ENCODE measurements at places on chromosomes 12 and 14.

GRCh38 chr12:111664499-111664898 lies 21.3 kb downstream of the BRAP start:
- no peak for DNase-seq

GRCh38 chr12:65838330-65838976 lies 14.2 kb downstream of the HMGA2 start:
- DNase-seq, result no peak

GRCh38 chr14:97306760-97307246 lies 509.6 kb downstream of the VRK1 start:
- no peak for DNase-seq

DNA sequence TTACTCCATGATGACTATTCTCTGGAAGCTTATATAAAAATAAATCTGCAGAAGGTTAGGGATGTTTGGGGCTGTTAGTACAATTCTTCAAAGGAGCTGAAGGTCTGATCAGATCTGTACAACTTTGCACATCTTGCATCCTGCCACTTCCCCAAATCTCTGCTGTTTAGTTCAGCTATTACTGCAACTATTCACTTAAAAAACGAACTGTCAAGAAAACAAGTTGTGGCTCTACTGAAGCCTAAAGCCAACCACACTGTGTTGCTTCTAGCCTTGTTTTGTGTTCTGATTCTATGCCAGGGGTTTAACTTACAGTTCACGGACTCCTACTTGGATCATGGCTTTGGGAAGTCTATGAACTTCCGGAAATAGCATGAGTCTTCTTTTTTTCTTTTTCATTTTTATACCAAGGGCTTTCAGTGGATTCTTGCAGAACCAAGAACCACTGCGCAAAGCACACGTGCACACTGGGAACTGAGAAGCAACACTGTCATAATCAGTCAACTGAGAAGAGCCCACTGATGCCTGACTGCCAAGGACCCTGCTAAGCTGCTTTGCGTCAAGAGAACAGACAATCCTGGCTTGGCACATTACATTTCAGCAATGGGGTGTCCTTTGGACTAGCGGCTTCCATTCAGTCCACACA lies 66.3 kb upstream of the EEA1 start:
- no peak for DNase-seq

DNA sequence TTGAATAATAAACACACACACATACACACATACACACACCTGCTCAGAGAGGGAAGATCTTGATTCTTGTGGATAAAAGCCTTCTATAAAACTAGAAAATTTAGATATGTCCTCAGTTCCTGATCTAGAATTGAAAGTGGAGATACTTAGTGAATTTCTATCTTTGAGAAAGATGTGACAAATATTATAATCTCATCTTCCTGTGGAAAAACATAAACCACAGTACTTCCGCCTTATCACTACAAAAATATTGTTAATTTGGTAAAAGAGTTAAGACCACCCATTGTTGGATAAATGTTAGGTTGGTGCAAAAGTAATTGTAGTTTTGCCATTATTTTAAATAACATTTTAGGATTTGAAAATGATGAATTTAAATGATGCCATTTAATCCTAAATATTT lies at the start of gene KLRK1:
Gene KLRK1 (minus strand): TSS at position 138 of the 400 bp plus-strand sequence. CDS start 1,231 bp downstream, outside the sequence.
- no peak for DNase-seq

DNA sequence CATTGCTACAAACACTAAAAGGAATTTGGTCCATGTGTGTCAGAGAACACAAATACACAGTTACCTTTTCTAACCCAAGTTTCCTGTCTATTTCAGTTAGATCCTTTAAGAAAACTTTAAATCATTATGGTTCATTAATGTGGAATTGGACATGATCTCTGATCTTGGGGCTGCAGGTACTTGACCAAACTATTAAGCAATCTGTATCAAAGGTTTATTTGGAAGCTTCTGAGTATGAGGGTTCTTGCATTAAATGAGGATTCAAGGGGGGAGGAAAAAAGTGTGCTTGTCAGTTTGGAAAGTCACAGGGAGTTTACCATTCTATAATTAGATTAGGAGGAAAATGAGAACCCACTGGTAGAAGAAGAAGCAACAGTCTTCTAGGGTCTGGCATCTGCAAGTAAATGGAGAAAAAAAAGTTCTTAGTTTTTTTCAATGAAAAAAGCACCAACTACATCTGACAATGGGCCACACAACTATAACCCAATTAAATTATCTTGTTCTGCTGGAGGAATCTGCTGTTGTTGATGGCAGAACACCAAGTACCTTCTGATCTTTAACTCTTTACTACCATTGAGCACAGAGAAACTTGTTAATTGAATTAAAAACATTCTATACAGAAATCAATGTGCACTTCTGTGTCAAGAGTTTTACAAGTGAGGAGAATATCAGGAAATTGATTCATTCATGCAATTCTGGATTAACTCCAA lies 17.5 kb downstream of the GTSF1 start:
- DNase-seq, result no peak

- DNase-seq, result no peak
Observed at GRCh38 chr14:36939265-36939664, 233.1 kb downstream of the SLC25A21 start.

GRCh38 chr14:69539631-69540410 lies 34.9 kb downstream of the CCDC177 start:
- no peak for DNase-seq

- DNase-seq, result no peak
Observed at GRCh38 chr12:32891526-32891925, 5.1 kb downstream of the PKP2 start.

GRCh38 chr14:34629657-34630529 lies at the start of gene SNX6:
Gene SNX6, minus strand, starts transcription at chr14:34630148. Its CDS starts 32 bp downstream, at chr14:34630116.
- peak; percentile 82 for DNase-seq

DNA sequence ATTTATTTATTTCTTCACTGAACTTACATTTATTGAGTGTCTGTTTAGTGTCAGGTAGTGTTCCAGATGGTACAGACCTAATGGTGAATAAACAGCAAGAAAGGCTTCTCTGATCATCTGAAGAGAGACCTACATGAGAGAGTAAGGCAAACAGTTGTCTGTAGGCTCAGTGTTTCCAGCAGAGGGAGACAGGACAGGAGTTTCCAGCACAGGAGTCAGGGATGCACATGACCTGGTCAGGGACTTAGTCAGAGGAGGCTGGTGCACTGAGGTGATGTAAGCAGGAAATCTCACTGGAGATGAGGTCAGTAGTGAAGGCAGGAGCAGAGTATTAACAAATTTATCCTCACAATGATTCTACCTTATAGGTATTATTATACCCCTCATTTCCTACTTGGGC lies 233.2 kb downstream of the MDGA2 start:
- no peak for DNase-seq

GRCh38 chr12:64181430-64182291 lies 40.4 kb downstream of the KICS2 start:
- DNase-seq, result peak; percentile 80

DNA sequence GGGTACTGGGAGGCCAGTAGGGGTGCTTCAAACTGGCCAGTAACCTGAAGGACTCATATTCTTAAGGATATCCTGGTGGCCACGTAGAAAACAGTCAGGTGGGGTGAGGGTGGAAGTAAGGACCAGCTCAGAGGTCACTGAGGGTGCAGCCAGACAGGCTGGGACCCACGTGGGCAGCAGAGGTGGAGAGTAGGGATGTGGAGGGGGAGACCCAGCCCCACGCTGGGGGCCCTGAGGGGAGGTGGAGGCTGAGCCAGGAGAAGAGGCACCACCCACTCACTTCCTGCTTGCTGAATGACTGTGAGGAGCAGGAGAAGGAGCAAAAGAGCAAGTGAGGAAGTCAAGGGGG lies 12.6 kb upstream of the SERPINA3 start:
- DNase-seq, result no peak

GRCh38 chr12:6335451-6336078 lies 6.3 kb downstream of the TNFRSF1A start:
- no peak for DNase-seq

DNA sequence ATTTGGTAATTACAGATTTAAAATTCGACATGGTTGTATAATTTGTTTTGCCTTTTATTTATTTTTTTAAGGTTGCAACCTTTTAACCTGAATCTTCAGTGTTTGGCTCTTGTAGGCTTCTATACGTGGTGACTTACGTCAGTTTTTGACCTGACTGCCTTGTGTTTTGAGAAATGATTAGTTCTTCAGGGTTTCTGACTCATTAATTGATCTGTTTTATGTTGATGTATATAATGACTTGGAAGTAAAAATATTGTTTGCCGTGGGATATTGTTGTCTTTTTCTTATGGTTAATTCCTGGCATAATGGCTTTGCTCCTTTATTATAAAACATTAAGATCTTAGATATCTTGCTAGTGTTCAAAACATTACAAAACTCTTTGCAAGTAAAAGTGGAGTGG lies 2.5 kb downstream of the RASSF8 start:
- DNase-seq, result no peak

- no peak for DNase-seq
Observed at GRCh38 chr12:3974883-3975282, 101.7 kb upstream of the PARP11 start.

- no peak for DNase-seq
Observed at GRCh38 chr14:100450049-100450448, 126.9 kb downstream of the SLC25A47 start.

- DNase-seq, result no peak
Observed at GRCh38 chr14:103136388-103137271, 13.4 kb downstream of the TNFAIP2 start.

DNA sequence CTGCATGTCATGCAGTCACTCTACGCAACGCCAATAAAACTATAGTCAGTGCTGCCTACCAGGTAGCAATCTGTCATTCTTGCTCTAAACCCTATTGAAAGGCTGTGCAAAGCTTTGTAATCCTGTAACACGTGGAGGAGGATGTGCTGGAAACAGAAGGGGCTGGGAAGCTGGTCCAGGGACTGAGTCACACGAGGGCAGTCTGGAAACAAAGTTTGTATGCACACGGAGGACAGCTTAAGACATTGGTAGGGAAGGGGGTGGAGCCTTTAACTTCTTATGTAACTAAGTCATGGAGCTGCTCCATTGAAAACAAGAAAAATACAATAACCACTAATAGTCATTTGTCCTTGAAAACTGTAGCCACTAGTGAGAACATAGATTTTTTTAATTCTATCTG lies 128.0 kb downstream of the BCAT1 start:
- no peak for DNase-seq

DNA sequence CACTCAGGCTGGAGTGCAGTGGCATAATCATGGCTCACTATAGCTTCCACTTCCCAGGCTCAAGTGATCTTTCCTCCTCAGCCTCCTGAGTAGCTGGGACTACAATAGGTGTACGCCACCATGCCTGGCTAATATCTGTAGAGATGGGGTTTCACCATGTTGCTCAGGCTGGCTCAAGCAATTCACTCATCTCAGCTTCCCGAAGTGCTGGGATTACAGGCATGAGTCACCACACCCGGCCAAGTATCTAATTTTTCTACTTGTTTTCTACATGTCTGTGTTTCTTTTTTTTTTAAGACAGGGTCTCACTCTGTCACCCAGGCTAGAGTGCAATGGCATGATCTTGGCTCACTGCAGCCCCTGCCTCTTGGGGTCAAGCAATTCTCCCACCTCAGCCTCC lies 119.7 kb upstream of the MED13L start:
- DNase-seq, result no peak

DNA sequence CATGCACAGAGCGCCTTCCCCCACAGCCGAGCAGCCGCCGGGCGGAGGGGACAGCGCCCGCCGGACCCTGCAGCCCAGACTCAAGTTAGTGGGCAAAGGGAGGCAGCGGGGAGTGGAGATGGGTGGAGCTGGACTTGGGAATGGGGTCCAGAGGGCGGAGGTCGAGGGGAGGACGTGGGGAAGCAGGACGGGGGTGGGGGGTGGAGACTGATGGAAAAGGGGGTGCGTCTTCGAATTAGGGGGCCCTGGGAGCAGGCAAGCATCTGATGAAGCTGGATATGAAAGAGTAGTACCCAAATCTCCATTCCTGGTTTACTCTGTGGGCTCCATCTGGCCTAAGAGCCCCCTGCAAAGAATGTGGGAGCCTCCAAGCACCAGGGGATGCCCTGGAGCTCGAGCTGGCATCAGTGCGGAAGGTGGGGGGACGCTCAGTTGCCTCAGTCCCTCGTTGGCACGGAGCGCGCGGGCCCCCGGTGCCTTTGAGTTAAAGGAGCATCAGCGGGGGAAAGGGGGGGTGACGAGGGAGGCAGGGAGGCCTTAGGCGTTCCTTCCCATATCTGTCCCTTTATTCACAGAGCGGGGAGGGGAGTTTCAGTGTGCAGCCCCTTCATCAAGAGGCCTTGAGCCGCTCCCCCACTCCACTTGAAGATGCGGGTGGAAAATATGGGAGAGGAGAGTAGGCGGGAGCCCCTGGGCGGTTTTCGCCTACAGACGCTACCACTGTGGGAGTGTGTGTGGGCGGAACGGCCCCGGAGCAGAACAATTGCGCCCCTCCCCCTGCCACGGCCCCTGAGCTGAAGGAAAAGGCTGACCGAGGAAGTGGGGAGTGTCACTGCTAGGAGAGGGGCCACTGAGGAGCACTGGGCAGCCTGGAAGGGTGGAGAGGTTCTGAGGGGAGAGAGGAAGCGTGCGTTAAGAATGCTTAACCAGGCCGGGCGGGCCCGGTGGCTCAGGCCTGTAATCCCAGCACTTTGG lies 644 bp downstream of the NAB2 start:
- DNase-seq, result peak; percentile 41

DNA sequence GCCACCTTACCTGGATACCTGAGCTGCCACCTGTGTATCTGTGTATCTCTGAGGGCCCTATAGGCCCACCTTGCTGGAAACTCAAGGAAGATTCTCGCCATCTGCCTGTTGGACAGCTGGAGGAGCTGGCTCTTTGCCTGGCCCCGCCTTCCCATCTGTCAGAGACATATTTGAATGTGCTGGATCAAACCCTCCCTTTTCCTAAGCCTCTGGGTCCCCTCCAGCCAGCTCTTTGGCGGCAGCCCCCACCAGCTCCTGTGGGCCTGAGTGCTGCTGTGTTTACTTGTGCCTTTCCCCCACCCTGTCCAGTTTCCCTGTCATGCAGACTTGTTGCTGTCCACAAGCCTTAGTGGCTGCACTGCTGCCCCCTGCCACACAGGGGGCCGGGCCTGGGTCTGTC lies 55.9 kb upstream of the SRSF5 start:
- DNase-seq, result no peak

- no peak for DNase-seq
Observed at GRCh38 chr12:55676707-55677106, 31.0 kb downstream of the ITGA7 start.

DNA sequence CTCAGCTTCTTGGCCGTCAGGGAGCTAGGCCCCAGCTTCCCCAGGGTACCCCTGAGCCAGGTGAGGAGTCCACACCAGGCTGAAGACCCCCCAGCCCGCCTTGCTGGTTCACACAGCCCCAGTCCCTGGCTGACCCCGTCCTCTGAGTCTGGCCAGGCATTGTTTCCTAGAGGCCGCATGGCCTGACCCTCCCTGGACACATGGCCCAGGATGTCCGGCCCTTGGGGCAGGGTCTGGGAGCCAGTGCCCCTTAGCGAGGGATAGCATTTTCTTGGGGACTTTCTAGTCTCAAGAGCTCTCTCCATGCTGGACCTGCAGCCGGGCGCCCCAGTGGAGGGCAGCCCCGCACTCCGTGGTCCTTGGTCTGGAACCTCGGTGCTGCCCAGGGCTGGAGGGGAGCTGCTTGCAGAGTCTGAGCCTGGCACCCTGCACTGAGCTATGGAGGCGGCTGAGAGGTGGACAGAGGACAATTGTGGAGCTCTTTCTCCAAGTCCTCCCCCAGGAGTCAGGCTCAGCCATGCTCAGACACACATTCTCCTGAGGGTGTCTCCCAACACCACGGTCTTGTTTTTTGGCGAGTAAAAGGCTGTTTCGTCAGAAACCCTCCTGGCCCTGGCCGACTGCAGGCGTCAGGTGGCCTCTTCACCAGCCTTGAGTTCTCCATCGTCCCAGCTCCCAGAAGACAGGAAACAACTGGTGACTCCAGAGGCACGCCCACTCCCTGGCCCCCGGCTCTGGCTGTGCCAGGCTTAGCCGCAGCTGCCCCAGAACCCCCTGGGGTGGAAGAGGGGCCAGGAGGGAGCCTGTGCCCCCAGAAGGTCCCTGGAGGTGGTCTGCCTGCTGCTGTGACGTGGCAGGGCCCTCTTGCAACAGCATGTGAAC lies 17.6 kb upstream of the CRIP2 start:
- no peak for DNase-seq

Measured in hippocampal formation (tissue), 2 donors.